ENCODE measurements at places on chromosomes 5 and 9. TPM values are rescaled to one million over a fixed set of nuclear protein-coding genes. Genes with fewer than 3 reads are reported as not detected.

LHFPL2 gene
- total RNA-seq = 23.9 TPM

DNA sequence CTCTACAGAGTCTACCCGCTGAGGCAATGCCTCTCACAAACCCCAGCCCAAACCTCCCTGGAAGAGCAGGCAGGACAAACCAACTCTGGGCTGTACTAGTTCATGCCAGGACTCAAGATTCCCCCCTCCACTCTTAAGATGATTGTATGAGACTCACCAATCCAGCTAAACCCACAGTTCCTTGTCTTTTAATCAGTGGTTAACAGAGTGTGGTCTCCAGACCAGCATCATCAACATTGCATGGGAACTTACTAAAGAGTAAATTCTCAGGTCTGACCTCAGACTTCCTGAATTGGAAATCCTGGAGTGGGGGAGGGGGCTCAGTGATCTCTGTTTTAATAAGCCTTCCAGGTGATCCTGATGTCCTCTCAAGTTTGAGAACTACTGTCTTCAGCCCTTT, 240.9 kb downstream of the GAS1 start:
- DNase-seq = no peak

- DNase-seq = no peak
Measured at GRCh38 chr5:43564289-43564850, 7.5 kb upstream of the PAIP1 start.

DNA sequence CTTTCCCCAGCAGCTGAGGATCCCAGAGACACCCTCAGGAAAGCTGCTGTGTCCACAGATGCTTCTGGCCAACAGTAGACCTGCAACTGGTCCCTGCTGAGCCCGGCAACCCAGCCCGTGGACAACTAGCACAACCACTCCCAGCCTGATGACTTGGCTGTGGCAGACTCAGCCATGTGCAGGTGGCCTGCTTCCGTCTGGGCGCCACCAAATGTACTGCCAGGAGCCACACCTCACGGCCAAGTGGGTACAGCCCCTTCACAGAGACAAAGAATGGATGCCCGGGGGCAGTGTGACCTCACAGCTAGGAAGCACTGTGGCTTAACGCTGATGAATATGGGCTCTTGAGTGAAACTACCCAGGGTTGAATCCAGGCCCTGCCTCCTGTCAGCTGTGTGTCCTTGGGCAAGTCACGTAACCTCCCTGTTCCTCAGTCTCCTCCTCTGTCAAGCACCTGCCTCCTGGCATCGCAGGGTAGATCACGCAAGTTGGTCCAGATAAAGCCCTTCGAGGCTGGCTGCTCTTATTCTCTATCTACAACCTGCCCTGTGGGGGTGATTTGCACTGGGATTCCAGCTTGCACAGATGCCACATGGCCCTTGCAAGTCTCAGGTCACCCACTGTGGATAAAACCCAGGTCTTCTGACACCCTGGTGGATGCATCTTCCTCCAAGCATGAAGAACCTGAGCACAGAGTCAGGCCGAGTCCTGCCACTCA, 225.0 kb downstream of the PBX3 start:
- DNase-seq = no peak

- no peak for DNase-seq
Measured at GRCh38 chr5:164346785-164347630, 841.6 kb downstream of the MAT2B start.

- no peak for DNase-seq
Measured at GRCh38 chr5:34555699-34556508, 100.2 kb upstream of the RAI14 start.

DNA sequence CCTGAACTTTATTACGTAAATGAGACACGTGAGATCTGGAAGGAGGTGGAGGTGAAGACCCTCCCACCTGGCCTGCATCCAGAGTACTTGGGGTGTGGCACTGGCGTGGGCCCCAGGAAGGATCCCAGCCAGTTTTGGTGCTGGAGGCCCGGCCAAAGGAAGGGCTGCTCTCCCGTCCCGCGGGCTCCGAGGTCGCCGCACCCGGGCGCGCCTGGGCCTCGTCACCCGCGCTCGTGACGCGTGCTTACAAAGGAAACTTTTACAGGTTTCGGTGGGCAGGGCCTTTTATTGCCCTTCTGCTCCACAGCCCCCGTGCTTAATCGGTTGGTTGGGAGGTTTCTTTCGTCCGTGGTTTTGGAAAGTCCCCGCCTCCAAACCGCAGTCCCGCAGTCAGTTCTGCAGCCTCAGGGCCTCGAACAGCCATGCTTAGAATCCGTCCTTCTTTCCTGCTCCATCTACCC, 29.2 kb downstream of the CDKN2A start:
- no peak for DNase-seq

Measured in left cardiac atrium (tissue), 4 donors.